ENCODE measurements at places on chromosomes 11 and 22.

DNA sequence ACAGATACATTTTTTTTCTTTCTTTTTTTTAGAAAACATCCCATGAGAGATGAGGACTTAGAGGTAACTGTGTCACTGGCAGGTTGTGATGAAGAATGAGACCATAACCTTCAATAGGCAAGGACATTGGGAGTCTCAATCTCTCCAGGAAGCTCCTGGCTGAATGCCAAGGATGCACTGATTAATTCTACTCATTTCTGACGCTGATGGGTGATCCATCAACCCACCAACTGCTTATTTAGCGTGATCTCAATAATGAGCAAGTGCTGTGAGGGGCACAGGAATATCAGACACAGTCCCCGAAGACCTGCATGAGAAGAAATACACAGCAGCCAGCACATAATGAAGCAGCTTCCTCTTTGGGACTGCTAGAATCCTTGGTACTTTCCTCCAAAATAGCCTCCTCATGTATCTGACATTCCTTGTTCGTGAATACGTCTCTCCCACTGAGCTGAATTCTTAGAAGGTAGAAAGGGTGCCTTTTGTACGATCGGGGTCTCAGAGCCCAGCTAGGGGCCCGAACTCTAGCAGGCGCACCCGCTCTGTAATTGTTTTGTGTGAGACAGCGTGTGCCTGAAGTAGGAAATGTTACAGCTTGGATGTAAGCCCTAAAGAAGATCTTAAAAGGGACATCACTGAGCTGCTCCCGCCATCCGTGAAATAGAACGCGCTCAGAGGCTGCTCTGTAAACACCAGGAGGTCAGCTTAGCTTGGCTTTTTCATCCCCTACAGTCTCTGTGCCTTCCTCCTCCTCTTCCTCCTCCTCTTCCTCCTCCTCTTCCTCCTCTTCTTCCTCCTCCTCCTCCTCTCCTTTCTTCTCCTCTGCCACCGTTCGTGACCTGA lies 7.2 kb downstream of the CLMP start:
- DNase-seq: no peak

DNA sequence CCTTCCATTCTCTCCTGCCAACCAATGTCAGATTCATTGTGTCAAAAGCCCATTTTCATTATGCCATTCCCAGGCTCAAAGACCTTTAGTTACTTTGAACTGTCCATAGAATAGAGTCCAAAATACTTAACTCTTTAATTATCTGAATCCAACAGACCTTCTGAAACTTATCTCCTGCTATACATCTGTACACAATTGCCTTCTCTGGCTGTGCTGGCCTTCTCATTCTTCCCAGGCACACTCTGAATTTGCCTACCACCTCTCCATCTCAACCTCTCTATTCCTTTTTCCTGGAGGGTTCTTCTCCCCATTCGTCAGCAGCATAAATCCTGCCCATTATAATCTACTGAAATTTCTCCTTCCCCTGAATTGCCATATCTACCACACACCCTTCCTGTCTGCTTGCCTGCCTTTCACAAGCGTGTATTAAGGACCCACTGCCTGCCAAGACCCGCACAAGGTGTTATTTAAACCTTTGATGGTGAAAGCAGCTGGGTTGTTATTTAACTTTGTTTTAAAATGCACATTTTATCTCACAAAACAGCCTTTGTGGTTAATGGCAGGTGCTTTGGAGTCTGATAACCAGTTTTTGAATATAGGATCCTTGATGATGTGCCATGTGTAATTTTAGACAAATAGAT lies 125.9 kb downstream of the CCDC81 start:
- DNase-seq: no peak

GRCh38 chr22:43216738-43217137 lies 29.8 kb upstream of the TTLL12 start:
- no peak for DNase-seq

- DNase-seq: no peak
Measured at GRCh38 chr11:103877221-103877620, 159.2 kb upstream of the DDI1 start.

- no peak for DNase-seq
Measured at GRCh38 chr11:59240322-59240721, 27.6 kb upstream of the MPEG1 start.

- DNase-seq: no peak
Measured at GRCh38 chr11:113974741-113975470, at the start of gene HTR3A. TSS of gene HTR3A (plus strand) at chr11:113975108. CDS start at chr11:113975326, 218 bp downstream.

DNA sequence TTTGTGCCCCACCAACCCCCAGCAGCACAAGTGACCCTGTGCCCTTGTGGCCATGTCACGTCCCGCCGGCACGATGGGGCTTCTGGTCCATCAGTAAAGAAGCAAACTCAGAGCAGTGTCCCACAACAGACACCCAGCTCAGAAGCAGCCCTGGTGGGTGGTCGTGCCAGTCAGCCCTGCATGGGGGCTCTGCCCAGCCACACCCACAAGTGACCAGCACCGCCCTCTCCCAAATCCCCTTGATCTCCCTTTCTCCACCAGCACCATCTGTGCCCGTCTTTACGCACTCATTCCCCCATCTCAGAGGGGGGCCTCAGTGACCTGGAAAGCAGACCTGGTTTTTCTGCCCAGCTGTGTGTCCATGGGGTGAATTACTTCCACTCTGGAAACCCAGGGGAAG lies 149.1 kb downstream of the DSCAML1 start:
- DNase-seq: no peak

- no peak for DNase-seq
Measured at GRCh38 chr11:19430754-19431398, 190.1 kb upstream of the E2F8 start.

DNA sequence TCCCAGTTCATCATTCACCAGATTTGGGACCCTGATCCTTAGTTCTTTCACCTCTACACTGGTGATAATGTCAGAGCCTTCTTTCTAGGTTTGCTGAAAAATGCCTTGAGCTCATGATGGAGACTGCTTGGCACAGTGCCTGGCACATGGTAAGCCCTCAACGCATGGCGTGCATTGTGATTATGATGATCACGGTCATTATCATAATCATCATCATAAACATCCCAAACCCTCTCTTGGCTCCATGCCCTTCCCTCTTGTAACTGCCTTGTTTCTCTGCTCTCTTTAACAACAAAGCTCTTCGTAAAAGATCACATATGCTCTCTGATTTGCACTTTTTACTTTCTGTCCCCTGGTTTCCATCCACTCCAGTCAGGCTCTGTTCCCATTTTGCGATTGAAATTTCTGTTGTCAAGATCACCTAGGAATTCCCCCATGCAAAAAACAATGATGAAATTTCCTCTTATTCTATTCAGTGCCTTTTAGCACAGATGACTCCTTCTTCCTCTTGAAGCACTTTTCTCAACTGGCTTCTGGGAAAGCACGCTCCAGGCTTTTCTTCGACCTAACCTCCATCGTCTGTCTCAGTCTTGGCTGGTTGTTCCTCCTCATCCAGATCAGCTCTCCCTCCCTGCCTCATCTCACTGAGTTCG lies 479.1 kb downstream of the OPCML start:
- DNase-seq: no peak

All from stimulated activated CD8-positive, alpha-beta memory T cell treated with anti-CD3 and anti-CD28 coated beads, Interleukin-2, amount 100 ng/mL, for 1 hour (primary cell).